ENCODE measurements at places on chromosomes 1 and 21.

- peak; percentile 76 for DNase-seq
Measured at GRCh38 chr1:229227298-229227919, 43.5 kb upstream of the RAB4A start.

GRCh38 chr1:225651376-225651871, 1.5 kb downstream of the ENAH start:
- no peak for DNase-seq

DNA sequence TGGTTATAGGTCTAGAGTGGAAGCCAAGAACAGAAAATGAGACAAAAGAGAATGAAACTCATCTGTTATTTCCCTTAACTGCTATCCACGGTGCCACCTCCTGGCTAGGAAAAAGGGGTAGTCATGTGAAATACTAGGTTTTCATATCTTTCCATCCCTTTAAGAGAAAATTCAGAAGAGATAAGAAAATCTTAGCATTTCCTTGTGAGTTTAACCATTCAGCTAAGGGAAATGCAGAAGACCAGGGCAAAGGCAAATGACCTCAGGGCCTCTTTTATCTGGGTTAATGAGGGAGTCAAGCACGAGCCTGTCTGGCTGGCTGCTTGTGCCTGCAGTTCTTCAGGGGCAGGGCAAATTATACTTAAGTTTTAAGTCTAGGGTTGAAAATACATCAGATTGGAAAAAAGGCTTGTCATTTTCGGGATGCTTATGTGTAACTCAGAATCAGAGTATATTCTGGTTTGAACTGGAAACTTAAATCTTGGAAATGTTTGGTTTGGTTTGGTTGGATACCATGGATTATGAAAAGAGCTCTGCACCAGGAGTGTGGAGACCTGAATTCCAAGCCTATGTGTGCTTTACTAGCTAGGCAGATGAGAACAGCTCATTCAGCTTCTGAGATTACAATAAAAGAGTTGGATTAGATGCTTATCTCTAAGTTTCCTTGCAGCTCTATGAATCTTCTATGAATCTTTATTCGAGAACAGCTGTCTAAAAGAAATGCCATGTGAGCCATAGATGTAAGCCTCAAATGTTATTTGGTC, 19.9 kb downstream of the NIBAN1 start:
- DNase-seq, result no peak

DNA sequence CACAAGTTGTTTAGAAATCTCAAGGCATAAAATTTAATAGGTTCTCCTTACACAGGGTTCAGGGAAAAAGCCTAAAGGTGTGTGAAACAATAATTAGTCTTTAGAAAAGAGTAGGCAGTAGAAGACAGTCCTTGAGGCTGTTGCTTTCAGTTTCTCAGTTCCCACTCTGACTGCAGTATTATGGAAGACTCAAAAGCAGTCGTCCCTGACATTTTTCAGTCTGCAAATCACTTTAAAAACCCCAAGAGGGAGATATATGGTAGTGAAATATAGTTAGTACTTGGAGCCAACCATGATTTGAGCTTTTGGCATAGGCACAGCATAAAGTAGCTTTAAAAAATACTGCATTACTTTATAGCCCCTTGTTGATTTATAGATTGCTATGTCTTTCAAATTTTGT, 299.7 kb downstream of the OLFM3 start:
- no peak for DNase-seq

DNA sequence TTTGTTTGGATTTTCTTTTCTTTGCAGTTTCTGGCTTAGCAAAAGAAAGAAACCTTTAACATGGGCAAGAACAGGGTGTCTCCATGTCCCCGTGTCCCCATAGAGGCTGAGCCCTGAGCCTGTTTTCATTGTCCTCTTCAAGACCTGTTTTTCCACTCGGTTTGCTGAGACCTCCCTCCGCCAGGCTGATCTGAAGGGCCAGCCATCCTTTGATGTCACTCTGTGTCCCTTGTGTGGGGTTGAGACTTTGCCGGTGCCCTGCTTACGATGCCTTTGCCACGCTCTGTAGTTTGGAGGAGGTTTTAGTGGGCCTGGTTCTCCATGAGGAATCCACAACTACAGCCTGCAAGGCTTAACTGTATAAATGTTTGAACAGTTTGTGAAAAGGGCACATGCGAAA, 23.8 kb downstream of the IFNGR2 start:
- DNase-seq, result no peak

GRCh38 chr1:46717654-46718053, 1.3 kb downstream of the EFCAB14 start:
- no peak for DNase-seq

DNA sequence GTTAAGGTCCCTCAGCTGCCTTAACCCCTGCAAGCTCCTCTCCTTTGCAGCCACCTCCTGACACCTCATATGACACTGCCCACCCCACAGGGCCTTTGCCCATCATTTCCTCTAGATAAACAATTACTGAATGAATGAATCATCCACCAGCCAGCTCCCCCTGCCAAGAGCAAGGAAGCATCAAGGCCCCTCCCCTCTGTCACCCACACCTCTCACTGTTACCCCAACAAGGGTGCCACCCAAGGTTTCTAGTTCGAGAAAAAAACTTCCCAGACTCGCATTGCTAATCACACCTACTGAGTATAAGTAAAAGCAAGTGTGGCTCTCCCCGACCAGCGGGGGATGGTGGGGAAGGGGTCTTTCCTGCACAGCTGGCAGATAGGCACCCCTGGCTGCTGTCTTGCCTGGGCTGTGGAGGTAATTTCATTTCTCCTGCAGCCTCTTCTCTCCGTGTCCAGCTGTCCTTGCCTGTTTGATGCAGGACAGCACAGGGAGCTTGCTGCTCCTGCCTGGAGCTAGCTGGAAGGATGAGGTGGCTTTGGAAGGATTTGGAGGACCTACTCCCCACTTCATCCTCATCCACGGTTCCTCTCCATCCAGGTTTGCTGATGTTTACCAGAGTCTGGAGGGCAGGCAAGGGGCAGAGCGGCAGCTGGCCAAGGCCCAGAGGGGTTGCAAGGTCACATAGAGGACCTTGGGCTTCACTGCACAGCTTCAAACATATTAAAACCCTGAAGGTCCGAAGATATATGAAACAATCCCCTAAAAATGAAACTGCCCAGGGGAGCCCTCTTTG, 33.1 kb upstream of the LBR start:
- DNase-seq, result peak; percentile 45

- no peak for DNase-seq
Measured at GRCh38 chr1:110548381-110548780, 29.4 kb upstream of the KCNA10 start.

- no peak for DNase-seq
Measured at GRCh38 chr1:71618191-71618590, 537.4 kb upstream of the ZRANB2 start.

DNA sequence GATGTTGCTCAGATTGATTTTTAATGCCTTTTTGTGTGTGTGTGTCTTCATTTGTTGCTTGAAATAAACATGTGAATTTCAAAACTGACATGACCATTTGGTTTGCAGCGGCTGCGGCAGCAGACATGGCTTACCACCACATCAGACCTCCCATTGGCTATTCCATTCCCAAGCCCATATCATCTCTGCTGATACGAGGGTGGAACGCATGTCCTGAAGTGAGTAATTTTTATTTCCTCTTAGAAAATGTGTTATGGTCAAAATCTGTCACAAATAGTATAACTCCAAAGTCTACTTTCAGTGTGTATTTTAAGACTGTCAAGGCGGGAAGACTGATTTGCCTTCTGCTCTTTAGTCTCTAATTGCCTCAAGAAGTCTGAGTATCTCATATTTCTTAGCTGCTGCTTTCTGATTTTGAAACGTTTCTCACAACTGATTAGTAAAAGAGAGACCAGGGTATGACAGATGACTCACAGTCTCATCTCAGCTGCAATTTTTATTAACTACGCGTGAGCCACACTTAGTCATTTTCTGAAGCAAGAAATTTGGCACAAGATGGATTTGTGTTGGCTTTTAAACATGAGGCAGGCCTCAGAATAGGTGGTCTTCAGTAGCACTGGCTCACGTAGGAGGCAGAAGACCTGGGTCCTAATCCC, 49.0 kb downstream of the LRRC53 start:
- no peak for DNase-seq

Measured in activated CD4-positive, alpha-beta T cell treated with anti-CD3 and anti-CD28 coated beads for 24 hours (primary cell).